Retina (tissue), 1 donor: ENCODE measurements at places on chromosomes 12 and 14.

DNA sequence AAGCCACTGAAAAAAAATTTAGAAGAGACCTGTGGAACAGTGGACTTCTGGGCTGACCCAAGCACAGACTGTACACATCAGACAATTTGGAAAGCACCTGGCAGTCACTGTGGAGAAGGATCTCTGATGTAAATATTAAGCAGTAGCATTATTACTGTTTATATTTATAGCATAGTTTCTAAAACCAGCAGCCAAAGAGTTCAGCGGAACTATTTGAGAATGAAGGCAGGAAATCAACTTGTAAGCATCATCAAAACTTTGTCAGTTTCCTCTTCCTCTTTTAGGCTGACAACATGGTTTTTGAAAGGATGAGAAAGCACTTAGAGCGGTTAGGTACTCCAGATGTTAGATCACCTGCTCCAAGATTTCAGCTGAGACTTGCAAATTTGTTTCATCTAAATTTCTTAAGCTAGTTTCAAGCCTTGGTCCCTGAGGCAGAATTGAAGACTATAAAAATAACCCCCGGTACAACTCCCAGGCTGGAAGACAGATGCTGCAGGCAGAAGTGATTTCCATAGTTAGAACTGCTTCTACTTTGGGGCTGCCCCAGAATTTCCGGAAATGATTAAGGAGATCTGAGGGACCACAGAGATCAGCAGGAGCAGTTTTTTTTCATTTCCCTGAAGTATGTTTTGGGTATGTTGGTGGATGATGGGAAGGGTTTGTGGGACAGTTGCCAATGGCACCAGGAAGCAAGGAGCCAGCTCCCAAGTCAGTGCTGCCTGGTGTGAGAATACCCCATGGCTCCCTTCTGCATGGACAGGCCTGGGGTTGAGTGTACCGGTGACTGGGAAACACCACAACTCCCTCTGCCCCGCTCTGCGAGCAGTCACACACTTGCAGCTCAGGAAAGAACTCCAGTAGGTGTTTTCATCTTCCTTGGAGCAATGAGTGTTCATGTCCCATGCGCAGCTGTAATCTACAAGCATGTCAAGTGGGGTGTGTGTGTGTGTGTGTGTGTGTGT lies 354.5 kb downstream of the NUAK1 start:
- DNase-seq, result no peak

DNA sequence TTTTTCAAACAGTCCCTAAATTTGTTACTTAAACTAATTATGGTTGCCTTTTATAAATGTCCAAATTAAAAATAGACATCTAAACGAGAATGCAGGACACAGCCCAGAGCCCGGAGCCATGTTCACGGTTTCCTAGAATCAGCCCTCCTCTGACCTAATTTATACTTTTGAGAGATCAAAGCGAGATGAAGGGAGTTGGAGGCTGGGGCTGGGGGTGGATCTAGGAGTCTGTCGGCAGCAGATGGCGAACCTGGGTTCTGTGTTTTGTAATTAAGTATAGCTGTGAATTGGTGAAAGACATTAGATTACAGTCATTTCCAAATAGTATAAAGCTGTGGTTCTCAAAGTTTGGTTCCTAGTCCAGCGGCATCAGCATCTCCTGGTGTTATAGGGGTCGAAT lies 210.1 kb downstream of the SLC41A2 start:
- DNase-seq, result peak; percentile 32

GRCh38 chr12:64091186-64091585 lies 130.9 kb downstream of the KICS2 start:
- DNase-seq, result no peak

- no peak for DNase-seq
Observed at GRCh38 chr14:22341049-22341448, 248.0 kb downstream of the DAD1 start.

GRCh38 chr14:36690311-36691040 lies 28.8 kb downstream of the PAX9 start:
- no peak for DNase-seq

DNA sequence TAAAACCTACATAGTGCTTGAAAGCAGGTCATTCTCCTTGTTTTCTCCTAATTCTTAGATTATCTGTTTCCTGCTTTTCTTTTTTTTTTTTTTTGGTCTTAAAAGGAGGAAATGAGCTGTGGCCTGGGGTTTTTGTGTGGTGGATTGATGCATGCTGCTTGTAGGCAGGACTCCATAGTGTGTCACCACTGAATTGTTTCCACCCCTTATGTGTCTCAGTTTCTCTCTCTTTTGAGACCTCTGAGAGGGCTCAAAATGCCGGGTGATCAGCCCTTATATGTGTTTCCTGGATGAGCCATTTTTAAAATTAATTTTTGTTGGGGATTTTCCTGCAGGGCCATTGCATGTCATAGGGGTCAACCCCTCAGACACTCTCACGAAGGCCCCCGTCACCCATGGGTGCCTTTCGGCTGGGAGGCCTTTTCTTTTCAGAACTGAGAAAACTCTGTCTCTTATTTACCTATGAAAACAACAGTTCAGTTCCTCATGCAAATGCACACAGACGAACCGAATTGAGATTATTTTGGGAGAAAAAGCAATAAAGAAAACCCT lies 32.0 kb upstream of the LRRK2 start:
- DNase-seq, result no peak

- DNase-seq, result no peak
Observed at GRCh38 chr12:47736877-47737676, 11.8 kb upstream of the ENDOU start.

DNA sequence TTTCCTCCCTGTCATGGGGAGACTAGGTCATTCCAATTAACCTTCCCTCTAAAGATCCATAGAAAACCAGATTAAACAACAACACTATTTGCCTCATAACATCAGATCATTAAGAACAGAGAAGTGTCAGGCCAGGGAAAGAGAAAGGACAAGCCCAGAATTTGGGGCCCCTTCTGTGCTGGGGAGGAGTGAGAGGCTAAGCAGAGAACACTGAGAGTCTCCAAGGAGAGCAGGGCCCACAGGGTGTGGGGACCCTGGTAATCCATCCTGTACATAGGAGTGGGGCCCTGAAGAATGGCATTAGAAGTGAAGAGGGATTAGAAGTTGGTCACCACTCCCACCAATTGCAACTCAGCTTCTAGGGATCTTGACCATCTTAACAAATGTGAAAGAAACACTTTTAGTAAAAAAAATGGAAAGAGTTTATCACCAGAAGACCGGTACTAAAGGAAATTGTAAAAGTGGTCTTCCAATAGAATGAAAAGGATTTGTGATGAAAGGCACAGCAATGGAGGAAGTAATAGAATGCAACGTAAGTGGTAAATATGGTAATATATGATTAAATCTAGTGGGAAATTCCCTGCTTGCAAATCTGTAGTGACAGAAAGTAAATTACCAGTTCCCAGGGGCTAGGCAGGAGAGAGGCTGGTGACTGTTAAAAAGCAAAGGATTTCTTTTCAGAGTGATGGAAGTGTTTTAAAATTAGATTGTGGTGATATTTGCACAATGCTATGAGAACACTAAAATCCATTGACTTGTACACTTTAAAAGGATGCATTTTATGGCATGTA lies 14.0 kb upstream of the TMTC1 start:
- DNase-seq, result no peak

GRCh38 chr14:44989497-44990440 lies 27.8 kb downstream of the TOGARAM1 start:
- DNase-seq, result no peak

DNA sequence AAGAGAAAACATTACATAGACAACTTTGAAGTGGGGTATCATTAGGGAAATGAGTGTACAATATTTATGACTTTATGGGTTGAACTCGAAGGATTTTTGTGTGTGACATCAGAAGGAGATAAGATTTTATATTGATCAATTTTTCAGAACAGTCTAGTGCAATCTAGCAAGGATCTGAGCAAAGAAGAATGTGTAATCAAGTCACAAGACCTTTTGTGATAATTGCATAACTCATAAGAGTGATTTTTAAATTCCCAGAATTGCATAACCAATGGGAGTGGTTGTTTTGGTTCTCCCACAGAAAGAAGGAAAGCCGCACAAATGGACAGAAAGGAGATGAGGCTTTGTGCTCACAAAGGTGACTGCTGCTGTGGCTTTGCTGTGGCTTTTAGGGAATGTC lies 441.8 kb upstream of the FLRT2 start:
- DNase-seq, result no peak

GRCh38 chr14:105486163-105486973 lies at the start of gene CRIP1:
Gene CRIP1, plus strand, starts transcription at chr14:105486886. Its CDS starts 374 bp downstream, at chr14:105487260.
- DNase-seq, result peak; percentile 46

GRCh38 chr12:6231359-6232268 lies 31.4 kb downstream of the CD9 start:
- DNase-seq, result no peak

GRCh38 chr14:74964787-74965485 lies 9.5 kb upstream of the PGF start:
- no peak for DNase-seq

GRCh38 chr12:128408669-128409068 lies 141.7 kb downstream of the TMEM132C start:
- DNase-seq, result peak; percentile 21

GRCh38 chr12:92821142-92821541 lies 108.0 kb downstream of the EEA1 start:
- DNase-seq, result no peak

DNA sequence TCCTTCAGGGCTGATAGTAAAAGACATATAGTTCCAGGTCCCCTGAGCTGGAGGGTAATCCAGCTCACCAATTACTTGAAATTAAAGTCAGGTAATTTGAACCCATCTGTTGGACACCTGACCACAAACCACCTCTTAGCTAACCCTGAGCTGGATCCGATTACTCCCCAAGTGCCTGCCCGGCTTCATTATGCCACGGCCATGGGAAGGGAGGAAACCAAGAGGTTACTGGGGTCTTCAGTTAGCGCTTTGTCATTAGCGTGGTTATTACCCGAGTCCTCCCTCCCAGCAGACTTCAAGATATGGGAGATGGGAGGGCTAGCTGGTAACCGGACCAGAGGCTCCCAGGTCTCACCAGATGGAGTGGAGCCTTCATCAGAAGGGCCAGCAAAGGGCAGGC lies 1071.4 kb downstream of the BCL11B start:
- DNase-seq, result no peak

DNA sequence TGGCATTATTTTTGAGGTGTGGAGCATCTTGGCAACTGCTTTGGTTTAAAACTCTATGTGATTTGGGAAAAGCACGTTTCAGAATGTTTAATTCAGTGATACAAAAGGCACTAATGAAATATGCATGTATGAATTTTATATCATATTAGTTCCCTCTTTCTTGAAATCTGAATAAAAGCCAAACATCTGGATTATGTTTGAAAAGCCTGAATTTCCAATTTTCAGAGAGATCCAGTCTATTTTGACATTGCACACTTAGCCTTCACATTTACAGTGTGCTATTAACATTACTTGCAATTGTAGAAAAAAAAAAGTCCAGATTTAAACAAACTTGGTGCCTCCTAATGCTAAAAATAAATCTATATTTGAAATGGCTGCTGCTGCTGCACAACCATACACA lies 219.1 kb upstream of the NPAS3 start:
- no peak for DNase-seq

DNA sequence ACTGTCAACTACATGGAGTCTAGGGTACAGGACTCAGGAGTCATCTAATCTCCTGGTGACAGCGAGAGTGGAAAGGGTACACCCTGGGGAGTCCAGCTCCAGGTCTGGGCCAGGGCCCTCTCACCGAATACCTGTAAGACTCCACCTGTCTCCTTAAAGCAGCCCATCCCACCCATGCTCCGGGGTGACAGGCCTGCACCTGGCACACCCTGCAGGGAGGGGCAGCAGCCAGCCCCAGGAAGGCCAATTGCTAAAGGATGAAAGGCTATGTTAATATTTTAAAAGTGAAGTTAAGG lies 45.5 kb downstream of the STX2 start:
- DNase-seq, result no peak

DNA sequence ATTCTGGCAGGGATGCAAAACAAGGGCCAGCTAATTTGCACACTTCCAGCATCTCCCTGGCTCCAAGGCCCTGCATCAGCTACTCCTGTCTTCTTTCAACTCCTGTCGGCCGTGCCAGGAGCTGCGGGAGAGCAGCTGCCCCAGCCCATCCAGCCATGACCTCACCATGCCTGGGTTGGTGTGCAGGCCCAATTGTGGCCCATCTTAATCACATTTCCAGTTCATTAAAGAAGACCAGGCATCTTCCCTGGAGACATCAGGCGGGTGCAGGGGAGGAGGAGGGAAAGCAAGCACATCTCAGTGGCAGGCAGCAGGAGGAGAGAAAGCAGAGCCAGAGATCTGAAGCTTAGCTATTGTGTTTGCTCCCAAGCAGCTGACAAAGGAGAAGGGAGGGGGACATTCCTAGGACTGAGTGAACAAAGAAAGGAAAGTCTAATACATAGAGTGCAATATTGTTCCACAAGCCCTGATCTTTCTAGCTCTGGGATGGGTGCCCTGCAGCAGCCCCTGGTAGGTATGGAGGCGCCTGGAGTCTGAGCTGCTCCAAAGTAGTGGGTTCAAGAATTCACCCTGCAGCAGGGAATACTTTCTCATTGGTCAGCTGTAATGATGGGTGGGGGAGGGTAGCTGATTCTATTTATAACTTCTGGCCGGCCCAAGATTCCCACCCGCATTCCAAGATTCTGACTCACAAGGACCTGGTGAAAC lies 40.1 kb downstream of the VWF start:
- peak; percentile 86 for DNase-seq

DNA sequence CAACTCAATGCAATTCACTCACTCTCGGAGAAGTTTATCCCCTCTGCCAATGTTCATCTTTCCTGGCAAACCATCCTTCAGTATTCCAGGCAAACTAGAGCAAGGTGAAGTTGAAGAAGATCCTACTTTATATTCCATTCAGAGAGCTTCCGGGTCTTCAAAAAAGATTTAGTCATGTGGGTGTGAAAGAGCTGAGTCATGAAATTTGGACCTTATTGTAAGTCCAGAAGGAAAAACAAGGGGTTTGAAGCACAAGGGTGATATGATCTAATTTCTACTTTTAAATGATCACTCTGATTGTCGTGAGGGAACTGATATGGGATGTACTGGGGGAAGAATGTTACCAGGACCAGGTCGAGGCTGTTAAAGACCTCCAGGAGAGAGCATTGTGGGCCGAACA lies 2.8 kb upstream of the PRH2 start:
- no peak for DNase-seq

GRCh38 chr12:2317772-2318171 lies 265.0 kb downstream of the CACNA1C start:
- peak; percentile 32 for DNase-seq

DNA sequence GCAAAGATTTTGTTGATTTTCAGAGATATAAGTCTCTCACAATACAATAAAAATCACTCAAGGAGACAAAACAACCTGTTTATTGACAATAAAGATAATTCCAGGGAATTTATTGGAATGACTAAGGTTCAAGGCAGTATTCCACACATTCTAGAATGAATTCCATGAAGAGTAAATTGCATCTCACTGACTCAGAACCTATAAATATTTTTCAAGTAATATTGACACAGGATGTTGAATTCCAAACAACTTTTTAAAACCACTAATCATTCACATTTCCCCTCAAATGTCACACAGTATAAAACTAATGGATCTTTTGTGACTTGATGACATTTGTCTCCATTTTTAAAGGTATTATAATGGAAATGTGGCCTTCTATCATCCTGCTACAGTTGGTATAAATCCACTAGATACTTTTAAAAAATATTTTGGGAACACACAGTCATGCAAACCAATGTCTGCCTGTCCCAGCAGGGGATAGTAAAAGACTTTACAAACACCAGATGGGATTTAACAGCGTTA lies 42.1 kb upstream of the LGR5 start:
- no peak for DNase-seq

- DNase-seq, result no peak
Observed at GRCh38 chr12:7433276-7433822, 10.6 kb downstream of the CD163L1 start.

GRCh38 chr12:12081836-12082497 lies 11.2 kb downstream of the BCL2L14 start:
- peak; percentile 15 for DNase-seq

GRCh38 chr12:46659032-46659650 lies 166.7 kb downstream of the SLC38A4 start:
- DNase-seq, result peak; percentile 41
